Activated CD4-positive, alpha-beta memory T cell treated with anti-CD3 and anti-CD28 coated beads, Interleukin-2, amount 10 ng/mL, durations not matched to agents 7 days and 5 days (primary cell): ENCODE measurements at places on chromosomes 12 and 14. TPM values are rescaled to one million over a fixed set of nuclear protein-coding genes. Genes with fewer than 3 reads are reported as not detected.

PLEKHA5 gene
- total RNA-seq: 13.5 TPM

- no peak for DNase-seq
Observed at GRCh38 chr12:87140262-87140661, 884.1 kb upstream of the MGAT4C start.

GRCh38 chr12:29544428-29545101, 47.1 kb upstream of the OVCH1 start:
- DNase-seq: no peak

DNA sequence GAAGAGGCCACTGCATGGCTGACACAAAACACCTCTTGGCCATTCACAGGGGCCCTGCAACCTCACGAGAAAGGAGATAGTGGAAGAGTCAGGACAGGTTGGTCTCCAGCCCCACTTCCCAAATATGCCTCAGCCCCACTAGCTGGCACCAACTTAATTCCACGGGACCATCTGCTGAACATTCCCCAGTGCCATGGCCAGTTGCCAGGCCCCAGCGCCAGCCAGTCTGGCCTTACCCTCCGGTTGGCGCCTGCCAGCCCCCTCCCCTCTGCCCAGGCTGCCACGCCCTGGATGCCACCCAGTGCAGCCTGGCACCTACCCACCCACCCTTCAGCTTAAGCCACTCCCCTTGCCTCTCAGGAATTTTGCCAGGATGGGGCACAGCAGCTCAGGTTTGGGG, 21.2 kb upstream of the HSPB8 start:
- no peak for DNase-seq

KCNH5 gene
- not detected for total RNA-seq

DNA sequence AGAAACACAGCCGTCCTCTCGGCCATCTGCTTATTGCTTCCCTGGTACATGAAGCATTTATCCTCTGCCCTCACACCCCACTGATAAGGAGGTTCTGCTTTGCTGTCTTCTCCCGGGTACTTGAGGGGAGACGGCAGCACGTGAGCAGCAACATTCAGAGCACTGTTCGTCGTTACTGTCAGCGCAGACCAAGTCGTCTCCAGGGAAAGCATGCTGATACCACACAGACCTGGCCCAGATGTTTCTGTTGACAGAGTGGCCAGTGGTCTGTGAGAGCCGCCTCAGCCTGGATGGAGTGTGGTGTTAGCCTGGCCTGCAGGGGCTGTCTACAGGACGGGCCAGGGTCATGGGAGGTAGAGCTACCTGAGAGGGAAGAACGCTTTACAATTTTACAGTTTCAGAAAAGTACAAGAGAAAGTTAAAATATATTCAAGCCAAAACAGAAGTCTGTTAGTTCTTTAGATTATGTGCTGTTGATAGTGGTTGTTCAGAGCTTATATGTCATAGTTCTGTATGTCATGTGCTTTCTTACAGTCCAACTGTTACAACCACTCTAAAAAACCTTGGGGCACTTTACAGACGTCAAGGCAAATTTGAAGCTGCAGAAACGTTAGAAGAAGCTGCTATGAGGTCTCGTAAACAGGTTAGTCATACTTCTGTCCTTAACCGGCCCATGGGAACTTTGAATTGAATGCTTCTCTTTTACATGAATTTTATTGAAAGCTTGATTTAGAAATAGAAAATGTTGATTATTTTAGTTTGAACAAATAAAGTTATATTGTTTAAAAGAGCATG, 38.2 kb downstream of the XRCC3 start:
- no peak for DNase-seq

FAM90A1 gene
- 0.20 TPM for total RNA-seq

DNA sequence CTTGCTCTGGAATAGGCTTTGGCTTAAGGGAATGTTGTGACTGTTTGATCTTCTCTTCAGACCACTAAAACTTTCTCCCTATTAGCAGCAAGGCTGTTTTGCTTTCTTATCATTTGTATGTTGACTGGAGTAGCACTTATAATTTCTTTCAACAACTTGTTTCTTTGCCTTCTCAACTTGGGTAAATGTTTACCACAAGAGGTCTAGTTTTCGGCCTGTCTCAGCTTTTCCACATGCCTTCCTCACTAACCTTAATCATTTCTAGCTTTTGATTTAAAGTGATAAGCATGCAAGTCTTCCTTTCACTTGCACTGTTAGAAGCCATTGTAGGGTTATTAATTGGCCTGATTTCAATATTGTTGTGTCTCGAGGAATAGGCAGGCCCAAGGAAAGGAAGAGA, 126.7 kb upstream of the AEBP2 start:
- no peak for DNase-seq
